ENCODE measurements at places on chromosomes 12 and 14. TPM values are rescaled to one million over a fixed set of nuclear protein-coding genes. Genes with fewer than 3 reads are reported as not detected.

The SUOX gene
- 16.1 TPM for total RNA-seq

DNA sequence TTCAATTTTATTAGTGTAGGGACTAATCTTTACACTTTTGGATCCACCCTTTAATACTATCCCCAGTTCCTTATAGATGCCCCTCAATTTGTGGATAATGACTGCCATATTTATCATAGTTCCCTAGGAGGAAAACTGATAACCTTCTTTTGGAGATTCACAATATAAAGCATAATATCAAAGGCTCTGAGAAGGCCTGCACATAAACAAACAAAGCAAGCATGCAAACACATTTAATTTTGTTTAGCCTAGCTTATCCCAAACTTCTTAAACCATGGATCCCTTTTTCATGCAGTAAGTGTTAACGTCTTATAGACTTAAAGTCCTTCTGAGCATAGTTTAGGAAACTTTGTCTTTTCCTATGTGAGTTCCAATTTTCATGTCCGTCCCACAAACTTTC is 290.4 kb upstream of the TBX3 start:
- no peak for DNase-seq

- DNase-seq, result no peak
Observed at GRCh38 chr12:91396293-91396692, 213.7 kb upstream of the DCN start.

DNA sequence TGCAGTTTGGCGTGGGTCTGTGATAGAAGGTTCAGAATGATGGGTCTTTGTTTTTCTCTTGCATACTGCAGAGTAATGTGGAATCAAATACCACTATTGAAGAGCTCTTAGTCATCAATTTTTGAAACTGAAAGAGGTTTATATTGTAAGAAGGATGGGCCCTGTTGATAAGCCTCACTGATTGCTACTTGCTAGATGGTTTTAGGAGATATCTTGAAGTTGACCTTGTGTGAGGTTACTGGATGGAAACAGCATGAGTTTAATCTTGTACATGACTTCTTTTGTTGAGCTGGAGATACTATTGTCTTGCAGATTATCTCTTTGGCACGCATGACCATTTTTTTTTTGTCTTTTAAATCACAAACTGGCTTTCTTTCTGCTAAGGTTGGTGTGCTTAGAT is 13.8 kb downstream of the BICD1 start:
- DNase-seq, result no peak

DNA sequence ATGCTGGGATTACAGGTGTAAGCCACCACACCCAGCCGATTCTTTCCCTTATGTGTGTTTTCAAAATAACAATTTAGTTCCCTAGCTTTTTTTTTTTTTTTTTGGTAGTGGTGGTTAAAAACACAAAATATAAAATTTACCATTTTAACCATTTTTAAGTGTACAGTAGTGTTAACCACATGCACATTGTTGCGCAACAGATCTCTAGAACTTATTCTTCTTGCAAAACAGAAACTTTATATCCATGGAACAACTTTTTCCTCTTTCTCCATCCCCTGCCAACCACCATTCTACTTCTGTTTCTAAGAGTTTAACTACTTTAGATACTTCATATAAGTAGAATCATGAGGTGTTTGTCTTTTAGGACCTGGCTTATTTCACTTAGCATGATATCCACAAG is 1.1 kb upstream of the NDUFA12 start:
- no peak for DNase-seq

All from gastrocnemius medialis (tissue), 4 donors.